Muscle of leg (tissue), 16 donors: ENCODE measurements at places on chromosomes 11 and 22.

DNA sequence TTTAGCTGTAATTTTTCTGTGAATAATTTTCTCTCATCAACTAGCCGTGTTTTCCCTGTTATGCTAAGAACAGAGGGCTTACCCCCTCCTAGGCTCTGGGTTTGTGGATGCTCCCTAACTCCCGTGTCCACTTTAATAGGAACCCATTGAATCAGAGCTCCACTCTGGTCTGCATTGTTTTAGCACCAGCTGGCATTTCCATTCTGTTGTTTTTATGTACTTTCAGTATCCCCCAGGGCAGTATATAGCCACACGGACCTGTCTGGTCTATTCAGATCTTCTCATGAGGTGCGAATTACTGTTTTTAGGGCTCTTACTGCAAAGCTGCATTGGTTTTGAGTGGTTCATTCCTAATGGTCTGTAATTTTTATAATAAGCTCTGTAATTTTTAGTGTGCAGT, 16.0 kb downstream of the POLD3 start:
- DNase-seq: no peak

DNA sequence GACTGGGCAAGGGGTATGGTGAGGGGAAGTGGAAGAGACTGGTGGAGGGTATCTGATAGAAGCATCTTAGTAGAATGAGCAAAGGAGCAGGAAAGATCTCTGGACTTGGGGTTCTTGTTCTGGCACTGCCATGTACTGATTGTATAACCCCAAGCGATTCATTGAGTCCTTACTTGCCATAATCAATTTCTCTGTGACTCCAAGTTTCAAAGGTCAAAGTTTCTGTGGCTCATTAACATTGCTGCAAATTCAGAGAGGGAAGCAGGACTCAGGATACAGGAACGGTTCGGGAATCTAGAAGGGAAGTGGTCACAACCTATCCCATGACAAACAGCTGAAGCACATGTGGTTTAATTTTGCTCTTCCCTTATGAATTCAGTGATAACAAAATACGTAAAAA, 309 bp downstream of the OR51I2 start:
- no peak for DNase-seq

DNA sequence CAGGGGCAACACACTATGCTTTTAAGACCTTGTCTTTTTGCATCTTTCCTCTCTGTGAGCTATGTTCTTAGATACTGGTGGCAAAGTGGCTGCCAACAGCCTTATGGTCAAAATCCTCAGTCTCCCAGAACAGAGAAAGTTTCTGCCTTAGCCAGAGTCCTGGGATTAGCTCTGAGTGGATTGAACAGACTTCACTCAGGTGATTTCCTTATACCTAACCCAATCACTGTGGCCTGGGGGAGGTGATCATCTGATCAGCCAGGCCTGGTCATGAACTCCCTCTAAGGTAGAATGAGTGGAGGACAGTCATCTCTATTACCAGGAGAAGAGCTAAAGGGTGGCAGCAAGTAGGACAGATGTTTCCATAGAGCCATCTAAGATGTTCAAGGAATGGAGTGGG, 218.5 kb upstream of the E2F8 start:
- DNase-seq: no peak

- no peak for DNase-seq
Measured at GRCh38 chr22:33110562-33111163, 52.5 kb upstream of the SYN3 start.

- no peak for DNase-seq
Measured at GRCh38 chr11:15779518-15779917, 576.8 kb downstream of the SOX6 start.
